Germinal center (tissue), 1 donor: ENCODE measurements at places on chromosomes 5 and 9.

- DNase-seq = no peak
These were observed 142.9 kb downstream of the PLK2 start for GRCh38 chr5:58317009-58317408.

DNA sequence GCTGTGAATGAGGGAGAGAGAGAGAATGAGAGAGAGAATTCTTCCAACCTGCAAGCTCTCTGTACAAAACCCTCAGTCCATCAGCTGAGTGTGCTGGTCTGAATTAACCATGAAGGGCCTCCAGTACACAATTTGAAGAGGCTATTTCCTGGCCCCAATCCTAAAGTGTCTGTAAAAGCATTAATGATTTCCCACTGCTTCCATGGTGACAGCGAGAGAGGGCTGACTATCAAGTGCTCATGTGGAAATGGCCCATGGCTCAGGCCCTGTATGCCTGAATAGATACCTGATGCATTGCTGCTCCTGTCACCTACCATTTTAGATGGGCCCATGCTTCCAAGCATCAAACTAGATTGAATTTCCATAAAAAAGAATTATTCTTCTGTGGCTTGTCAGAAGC is 592.4 kb downstream of the KIF4B start:
- no peak for DNase-seq

- DNase-seq = no peak
These were observed 1414.3 kb upstream of the ACO1 start for GRCh38 chr9:30970186-30970585.

GRCh38 chr5:169809281-169809680 is 171.0 kb downstream of the INSYN2B start:
- no peak for DNase-seq

DNA sequence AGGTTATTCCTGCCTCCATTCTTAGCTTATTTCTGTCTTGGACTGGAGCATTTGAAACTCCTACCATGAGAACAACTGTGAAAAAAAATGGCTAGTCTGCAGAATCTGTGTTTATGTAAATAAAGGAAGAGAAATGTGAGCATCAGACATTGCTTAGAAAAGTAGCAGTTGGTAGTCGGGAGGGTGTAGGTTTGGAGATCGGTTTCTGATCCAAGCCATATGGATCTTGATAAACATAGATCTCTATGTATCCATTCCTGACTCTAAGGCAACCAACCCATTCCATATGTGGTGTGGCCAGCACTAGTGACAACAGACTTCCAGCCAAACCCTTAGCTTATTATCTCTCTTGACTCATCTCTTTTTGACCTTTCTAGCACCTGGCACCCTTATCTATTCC is 127.1 kb downstream of the NMUR2 start:
- no peak for DNase-seq

- DNase-seq = no peak
These were observed 323.4 kb downstream of the PIK3R1 start for GRCh38 chr5:68538814-68539420.

- no peak for DNase-seq
These were observed 92.7 kb upstream of the CACNA1B start for GRCh38 chr9:137784641-137785513.

- DNase-seq = no peak
These were observed 599.9 kb downstream of the CSNK1G3 start for GRCh38 chr5:124111886-124112285.
